ENCODE measurements at places on chromosomes 12 and 14.

DNA sequence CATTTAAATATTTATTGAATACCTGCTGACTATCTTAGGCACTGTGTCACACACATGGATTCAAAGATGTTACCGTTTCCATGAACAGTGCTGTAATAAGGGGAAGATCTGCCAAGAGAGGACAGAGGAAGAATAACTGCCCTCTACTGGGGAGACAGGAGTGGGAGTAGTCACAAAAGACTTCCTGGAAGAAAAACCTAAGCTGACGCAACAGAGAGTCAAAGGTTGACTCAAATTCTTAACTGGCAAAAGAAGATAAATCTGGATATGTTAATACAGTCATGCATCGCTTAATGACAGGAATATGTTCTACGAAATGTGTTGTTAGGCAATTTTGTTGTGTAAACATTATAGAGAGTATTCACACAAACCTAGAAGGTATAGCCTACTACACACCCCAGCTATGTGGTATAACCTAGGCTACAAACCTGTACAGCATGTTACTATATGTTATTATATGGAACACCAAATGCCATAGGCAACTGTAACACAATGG, 51.5 kb downstream of the DCAF5 start:
- no peak for DNase-seq

- no peak for DNase-seq
These were observed 156.1 kb downstream of the PCNX1 start for GRCh38 chr14:71063351-71063750.

- no peak for DNase-seq
These were observed 208.2 kb upstream of the RTL1 start for GRCh38 chr14:101111620-101112290.

DNA sequence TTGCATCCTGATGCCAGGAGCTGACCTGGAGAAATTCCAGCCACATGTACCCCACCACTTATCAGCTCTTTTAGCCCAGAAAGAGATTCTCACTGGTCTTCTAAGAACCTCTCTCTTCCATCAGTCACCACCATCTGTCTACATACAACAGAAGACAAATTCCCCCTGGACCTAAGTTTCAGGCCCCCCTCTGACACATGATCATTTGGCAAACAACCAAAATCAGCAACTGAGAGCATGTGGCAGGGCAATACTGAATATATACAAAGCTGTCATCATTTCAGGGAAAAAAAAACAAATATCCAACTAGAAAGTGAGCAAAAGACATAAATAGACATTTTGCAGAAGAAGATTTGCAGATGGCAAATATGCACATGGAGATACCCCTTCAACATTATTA, 180.2 kb downstream of the FOXN3 start:
- no peak for DNase-seq

DNA sequence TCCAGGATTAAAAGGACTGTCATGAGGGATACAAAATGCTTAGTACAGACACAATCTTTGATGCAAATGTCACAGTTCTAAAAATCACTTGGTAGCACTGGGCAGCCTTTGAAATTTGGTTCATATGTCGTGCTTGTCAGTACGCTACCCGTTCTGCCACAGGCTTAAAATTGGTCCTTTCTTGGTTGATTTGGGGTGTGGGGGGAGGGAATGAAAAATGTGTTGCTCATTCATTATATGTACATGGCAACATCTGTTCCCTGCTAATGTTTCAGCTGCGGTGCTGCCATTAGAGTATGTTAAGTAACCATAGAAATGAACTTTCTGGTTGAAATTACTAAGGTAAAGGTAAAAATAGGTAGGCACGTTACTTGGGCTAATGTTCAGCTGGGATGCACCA, 155.4 kb upstream of the ARHGAP5 start:
- DNase-seq = no peak

DNA sequence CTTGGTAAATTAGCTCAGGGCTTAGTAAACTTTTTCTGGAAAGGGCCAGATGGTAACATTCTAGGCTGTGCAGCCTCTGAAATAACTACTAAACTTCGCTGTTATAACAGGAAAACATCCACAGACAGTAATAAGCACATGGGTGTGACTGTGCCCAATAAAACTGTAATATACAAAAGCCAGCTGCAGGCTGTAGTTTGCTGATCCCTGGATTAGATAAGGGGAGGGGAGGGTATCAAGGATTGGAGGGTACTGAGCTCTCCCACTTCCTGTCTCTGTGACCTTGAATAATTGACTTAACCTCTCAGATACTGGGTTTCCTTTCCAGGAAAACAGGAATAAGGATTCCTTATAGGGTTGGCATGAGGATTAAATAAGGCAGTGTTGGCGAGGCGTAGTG, 81.2 kb downstream of the CCDC60 start:
- DNase-seq = no peak

DNA sequence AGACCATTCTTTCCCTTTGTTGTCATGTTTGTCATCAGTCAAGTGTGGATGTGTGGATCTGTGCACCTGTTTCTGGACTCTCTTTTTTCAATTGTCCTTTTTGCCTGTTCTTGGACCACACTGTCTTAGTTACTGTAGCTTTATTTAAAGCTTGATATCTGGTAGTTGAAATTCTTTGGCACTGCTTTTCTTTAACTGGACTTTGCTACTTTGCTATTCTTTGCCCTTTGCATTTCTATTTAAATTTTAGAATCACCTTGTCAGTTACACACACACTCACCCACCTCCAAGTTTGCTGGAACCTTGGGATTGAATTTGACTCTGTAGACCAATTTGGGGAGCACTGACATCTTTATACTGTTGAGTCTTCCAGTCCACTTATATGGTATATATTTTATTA, 61.5 kb downstream of the VRK1 start:
- DNase-seq = no peak

- no peak for DNase-seq
These were observed 32.3 kb downstream of the RPS29 start for GRCh38 chr14:49553892-49554291.

DNA sequence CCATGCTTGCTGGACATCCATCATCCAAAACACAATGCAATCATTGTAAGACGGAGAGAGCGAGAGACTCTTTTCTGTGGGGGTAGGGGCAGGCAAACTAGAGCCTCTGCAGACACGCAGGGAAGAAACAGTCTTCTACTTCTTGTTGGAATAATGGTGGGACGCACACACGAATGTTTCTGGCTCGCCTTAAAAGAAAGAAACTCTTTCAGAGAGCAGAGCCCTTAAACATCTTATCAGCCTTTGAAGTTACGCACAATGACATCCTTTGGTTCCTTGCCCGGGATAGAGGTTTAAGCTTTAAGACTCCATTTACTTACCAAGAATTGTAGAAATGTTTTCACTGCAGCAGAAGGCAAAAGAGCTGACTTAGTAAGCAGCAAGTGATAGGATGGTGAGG, 133.8 kb upstream of the FOXN3 start:
- DNase-seq = no peak

- no peak for DNase-seq
These were observed 519 bp downstream of the JAG2 start for GRCh38 chr14:105168093-105168420.

GRCh38 chr12:132448463-132448820, 41.5 kb upstream of the FBRSL1 start:
- DNase-seq = no peak

GRCh38 chr12:5172886-5173285, 129.2 kb downstream of the KCNA5 start:
- DNase-seq = no peak

- DNase-seq = no peak
These were observed 115.0 kb downstream of the TMEM260 start for GRCh38 chr14:56694609-56695008.

DNA sequence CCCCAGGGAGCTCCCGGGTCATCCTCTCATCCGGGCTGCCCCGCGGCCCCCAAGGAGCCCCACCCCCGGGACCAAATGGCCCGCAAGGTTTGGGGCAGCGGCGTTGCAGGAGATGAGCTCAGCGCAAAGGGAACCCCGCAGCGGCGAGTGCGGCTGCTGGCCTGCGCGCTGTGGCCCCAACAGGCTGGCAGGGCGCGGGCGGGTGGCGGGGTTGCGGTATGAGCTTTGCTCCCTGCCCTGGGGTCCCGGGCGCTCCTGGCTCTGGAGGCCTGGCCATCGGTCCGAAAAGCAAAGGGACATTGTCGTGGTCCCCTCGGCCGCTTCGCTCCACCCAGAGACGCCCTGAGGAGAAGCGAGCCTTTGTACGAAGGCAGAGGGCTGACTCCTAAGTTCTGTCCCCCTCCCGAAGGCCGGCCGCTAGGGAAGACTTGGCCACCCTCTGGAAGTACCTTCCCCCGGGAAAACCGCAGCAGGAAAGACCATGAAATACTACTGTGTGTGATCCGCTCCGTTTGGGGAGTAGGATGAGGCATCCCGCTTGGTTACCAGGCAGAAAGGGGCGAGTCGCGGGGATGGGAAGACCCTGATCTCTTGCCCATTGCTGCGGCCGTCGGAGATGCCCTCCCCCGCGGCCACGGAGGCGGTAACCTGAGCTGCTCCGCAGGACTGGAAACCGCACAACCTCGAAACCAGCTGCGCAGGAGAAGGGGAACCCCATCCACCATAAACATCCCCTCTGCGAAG, 620 bp upstream of the NID2 start:
- DNase-seq = no peak

- DNase-seq = no peak
These were observed 37.1 kb upstream of the ANO6 start for GRCh38 chr12:45178771-45179170.

DNA sequence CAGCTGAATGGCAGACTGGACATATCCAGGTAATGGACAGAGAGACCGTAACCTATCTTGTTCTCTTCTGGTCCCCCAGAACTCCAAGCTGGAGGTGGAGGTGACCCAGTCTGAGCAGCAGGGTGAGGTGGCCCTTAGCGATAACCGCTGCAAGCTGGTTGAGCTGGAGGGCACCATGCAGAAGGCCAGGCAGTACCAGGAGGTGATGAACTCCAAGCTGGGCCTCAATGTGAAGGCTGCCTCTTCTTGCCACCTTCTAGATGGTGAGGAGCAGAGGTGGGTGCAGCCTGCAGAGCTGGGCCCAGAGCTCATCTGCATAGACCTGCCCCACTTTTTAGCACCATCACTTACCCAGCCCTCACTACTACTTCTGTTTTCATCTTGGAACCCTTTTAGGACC, 7.2 kb upstream of the KRT86 start:
- no peak for DNase-seq

- no peak for DNase-seq
These were observed 303 bp downstream of the SAMD4A start for GRCh38 chr14:54567224-54567638.

- DNase-seq = no peak
These were observed 98.9 kb upstream of the PLEKHA5 start for GRCh38 chr12:19030603-19031002.

GRCh38 chr12:18139254-18139653, 49.3 kb upstream of the RERGL start:
- no peak for DNase-seq

DNA sequence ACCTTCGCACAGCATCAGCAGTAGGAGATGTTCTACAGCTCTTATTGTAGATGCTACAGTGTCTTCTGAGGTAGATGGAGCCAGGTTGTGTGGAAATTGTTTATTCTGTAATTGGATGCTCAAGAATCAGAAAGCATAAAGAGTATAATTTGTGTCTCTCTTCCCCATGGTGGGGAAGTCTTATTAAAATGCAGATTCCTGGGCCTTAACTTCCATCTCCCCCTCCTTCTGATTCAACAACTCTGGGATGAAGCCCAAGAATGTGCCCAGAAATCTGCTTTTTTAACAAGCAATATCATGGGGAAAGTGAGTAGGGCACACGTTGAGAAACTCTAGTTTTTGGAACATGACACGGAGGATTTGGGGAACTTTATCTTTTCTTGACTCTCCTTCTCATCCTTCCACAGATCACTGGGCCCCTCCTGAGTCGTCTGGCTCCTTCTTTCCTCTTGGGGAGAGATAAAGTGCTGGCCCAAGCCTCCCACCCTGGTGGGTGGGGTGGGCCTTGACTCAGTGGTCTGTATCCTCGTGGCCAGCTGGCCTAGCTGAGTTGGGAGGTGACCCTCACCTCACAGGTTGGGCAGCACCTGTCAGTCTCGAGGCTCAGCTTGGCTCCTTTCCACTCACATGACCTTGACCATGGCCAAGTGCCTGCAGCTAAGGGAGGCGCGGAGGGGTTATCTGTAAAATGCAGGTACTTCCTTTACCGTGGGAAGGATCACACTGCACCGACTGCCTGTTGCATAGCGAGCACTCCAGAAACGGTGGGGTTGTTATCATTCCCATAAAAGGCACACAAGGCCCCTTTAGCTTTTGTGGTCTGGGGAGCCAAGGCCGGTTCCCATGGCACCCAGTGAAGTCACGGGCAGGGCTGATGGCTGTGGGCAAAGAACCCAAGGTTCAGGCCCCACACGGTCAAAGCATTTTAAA, 141.9 kb downstream of the CHST11 start:
- no peak for DNase-seq

DNA sequence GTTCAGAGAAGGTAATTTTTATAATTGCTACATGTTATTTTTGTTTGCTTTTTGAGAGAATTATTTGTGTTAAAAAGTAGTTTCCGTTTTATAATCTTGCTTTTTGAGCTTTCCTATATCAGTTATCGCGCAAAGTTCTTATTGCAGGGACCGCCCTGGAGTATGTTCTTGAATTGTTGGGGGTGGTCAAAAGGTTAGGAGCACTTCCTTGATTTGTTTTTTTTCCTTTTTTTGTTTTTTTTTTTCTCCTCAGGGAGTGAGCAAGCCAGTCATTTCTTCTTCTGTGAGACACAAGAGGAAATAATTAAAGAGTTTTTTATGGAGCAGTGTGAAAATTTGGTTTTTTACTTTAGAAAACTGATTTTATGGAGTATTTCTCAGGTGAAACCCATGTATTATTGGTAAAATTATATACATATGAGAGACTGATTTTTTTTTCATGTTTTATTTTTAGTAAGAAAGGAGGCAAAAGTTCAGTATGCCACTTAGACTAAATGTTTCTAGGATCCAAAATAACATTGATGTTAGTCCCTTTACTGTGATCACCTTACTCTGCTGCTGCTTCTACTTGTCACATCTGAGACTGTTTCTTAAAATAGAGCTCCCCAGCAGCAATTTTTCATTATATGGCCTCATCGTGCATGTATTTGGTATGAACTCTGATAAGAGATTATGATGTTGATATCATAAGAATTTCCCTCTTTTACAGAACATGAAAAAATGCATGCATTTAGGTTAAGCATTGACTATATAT, 26.6 kb downstream of the PLEKHA5 start:
- no peak for DNase-seq

DNA sequence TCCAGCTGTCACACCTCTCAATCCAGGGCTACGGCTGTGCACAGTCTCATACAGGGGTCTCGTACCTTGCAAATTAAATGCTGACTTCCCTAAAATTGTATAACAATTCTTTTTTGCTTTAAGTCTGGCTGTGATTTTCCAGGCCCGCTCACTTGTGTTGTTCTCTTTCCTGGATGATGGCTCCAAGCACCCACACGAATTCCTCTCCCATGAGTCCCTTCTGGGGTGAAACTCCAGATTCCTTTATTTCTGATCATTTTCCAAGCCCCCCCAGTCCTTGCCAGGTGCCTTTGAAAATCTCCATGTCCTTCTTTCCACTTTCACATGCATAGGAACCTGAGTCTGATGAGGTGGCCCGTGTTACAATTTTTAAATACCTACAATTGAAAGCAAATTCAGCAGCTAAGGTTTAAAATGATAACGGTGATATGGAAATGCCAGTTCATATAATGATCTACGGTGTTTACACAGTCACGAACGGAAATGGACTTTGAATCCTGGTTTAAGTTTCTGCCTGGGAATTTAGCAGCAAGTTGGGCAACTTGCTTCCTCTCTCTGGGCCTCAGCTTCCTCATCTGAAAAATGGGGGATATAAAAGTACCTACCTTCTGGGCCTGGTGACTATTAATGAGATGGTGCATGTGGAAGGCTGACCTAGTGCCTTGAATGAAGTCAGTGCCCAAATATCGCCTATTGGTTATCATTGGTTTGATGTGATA, 85.5 kb downstream of the STAB2 start:
- DNase-seq = no peak

- no peak for DNase-seq
These were observed 104.7 kb downstream of the ANO4 start for GRCh38 chr12:100899301-100899700.

Measured in stimulated activated naive CD4-positive, alpha-beta T cell (primary cell).